ENCODE measurements at places on chromosomes 1 and 21.

DNA sequence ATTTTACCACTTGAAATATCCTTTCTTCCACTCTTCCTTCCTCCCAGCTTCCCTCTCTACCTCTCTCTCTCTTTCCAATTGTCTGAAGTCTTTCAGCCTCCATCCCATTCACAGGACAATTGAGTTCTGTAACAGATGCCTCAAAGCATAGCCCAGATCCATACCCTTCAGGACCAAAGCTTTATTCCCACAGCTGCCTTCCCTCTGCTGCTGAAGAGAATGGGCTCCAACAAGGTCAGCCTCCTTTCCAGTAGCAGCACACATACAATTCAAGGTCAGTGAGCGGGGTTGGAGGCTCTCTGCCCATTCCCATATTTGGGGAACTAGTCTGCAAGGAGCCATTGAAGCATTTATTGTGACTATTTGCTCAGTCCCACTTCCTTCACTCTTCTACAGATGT is 179.9 kb downstream of the DPYD start:
- DNase-seq: no peak

- DNase-seq: no peak
Measured at GRCh38 chr1:171802207-171802606, 20.7 kb downstream of the METTL13 start.

DNA sequence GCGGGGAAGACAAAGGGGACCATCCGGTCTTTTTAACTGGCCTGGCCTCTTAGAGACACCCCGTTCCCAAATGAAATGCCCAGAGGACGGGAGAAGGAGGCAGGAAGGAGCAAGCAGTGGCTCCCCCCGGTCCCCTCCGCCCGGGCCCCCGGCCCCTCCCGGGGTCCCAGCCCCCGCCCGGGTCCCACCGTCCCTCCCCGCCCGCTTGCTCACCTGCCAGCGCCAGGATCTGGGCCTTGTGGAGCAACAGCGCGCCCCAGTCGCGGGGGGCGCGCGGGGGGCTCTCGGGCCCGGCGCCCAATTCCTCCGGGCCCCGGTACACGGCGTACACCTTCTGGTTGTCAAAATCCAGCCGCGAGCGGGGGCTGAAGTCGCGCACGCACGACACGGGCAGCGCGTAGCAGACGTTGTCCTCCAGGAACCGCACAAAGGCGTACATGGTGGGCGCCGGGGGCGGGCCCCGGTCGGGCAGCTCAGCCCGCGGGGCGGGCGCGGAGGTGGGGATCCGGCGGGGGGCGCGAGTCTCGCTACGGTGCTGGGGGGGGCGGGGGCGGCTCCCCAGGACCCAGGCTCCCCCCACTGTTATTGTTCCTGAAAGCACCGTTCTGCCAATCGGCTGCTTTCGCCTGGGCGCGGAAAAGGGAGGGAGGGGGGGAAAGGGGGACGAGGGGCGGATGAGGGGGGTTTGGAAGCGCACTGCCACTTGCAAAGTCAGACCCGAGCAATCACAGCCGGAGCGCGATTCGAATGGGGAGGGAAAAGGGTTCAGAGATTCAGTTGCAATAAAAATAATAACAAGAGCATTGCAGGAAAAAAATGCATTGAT is at the start of gene BEND5:
Gene BEND5 (minus strand): TSS at position 499 of the 826 bp plus-strand sequence. CDS start 60 bp downstream, at position 439.
- DNase-seq: peak; percentile 28

GRCh38 chr1:76870037-76870436 is 2.8 kb downstream of the ST6GALNAC5 start:
- DNase-seq: no peak

GRCh38 chr1:117180147-117180967 is 30.4 kb downstream of the VTCN1 start:
- no peak for DNase-seq

DNA sequence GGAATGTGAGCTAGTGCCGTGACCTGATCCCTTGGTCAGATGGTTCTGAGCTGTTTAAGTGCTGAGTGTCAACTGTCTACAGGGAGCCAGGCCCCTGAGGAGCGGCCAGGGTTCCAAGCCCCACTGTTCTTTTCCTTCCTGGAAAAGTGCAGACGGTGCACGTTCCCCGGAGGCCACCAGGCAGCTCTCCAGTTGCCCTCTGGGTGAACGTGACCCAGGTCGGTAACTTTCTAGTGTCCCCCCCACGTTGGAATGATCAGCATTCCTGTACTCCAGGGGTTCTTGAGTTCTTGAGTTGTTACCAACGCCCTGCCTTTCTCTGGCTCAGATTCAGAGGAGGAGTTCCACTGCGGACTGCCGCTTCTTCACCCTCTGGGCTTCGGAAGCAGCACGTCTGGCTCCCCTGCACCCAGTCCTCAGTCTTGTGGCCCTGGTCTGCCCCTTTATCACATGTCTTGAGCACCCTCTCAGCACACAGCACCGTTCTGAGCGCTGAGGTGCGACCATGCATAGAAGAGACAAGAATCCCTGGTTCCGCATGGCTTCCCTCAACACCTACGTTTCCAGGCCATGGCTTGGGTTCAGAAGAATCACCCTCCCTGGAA is 131.5 kb downstream of the DHRS3 start:
- no peak for DNase-seq

DNA sequence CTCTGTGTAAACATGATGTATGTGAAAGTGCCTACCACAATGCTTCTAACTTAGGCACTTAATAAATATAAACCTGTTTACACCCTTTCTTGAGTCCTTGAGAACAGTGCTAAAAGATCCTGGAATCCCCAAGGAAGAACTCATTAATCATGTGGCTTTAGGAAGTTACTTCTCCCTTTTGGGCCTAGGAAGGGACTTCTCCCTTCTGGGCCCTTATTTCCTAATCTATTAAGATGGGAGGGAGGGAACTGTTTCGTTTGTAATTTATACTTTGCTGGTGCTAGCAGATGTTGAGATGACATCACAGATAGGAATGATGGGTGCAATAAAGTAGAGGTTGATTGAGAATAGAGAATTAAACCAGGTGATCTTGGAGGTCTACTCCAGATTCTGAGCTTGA is 1.2 kb downstream of the BTF3L4 start:
- no peak for DNase-seq

DNA sequence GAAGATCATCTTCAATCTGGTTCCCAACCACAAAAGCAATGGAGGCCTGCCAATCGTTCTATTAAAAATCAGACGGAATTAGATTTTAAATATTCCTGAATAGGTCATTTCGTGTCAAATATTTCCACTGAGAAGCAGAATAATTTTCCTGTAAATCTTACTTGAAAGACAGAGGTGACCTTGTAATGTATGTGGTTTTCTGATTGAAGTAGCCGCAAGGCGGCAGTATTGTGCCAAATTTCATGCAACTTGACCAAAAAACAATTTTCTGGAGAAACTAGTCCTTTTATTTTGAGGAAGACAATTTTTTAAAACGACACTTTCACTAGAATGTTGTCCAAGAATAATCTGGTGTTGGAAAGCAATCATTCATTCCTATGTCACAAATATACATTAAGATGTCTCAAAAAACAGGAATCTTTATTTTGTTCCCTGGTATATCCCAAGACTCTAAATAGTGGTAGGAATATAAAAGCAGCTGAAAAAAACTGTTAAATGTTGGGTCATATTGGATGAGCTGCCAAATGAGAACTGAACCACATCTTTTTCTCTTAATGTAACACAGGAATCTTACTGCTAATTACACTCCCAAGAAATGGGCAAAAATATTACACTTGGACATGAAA is 33.6 kb downstream of the SPAG17 start:
- DNase-seq: no peak

Measured in activated CD4-positive, CD25-positive, alpha-beta regulatory T cell (primary cell).